ENCODE measurements at places on chromosomes 12 and 14. TPM values are rescaled to one million over a fixed set of nuclear protein-coding genes. Genes with fewer than 3 reads are reported as not detected.

GRCh38 chr12:12551115-12551514 is 11.5 kb downstream of the DUSP16 start:
- DNase-seq = no peak
- no peaks in the 10 kb centered on the region for H3K36me3 ChIP-seq
- no peak overlapping the region for H3K27ac ChIP-seq
- H3K27me3 ChIP-seq = no peaks in the 10 kb centered on the region
- H3K4me1 ChIP-seq = no peaks in the 10 kb centered on the region
- H3K4me3 ChIP-seq = no peak overlapping the region

- H3K4me3 ChIP-seq = no peak within 1 kb of the TSS
- DNase-seq = no peak
- H3K27ac ChIP-seq = peak within 1 kb of the TSS; percentile 30
- no peaks in the 10 kb centered on the region for H3K36me3 ChIP-seq
- H3K4me1 ChIP-seq = no peaks in the 10 kb centered on the region
Observed at GRCh38 chr12:116559162-116559935, at the start of gene MAP1LC3B2. TSS of gene MAP1LC3B2 (plus strand) at chr12:116559381. CDS start at chr12:116575943, 16,562 bp downstream.

DNA sequence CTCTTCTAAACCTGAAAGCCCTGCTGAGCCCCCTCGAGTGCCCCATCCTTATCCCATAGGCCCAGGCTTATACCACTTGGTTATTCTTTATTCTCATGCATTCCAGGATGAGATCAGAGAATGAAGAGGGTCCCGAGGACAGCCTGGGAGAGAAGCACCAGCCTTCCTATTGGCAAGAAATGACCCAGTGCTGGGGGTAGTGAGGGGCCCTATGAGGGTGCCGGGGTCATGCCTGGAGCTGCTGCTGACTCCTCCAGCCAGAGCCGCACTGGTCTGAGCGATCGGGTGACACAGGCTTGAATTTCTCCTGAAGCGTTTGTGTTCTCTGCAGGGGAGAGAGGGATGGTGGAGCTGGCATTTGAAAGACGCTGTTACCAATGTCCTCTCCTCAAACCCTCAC is 18.1 kb downstream of the MORN3 start:
- no peaks in the 10 kb centered on the region for H3K36me3 ChIP-seq
- DNase-seq = no peak
- H3K27ac ChIP-seq = no peak overlapping the region
- no peaks in the 10 kb centered on the region for H3K4me1 ChIP-seq
- no peaks in the 10 kb centered on the region for H3K27me3 ChIP-seq

DNA sequence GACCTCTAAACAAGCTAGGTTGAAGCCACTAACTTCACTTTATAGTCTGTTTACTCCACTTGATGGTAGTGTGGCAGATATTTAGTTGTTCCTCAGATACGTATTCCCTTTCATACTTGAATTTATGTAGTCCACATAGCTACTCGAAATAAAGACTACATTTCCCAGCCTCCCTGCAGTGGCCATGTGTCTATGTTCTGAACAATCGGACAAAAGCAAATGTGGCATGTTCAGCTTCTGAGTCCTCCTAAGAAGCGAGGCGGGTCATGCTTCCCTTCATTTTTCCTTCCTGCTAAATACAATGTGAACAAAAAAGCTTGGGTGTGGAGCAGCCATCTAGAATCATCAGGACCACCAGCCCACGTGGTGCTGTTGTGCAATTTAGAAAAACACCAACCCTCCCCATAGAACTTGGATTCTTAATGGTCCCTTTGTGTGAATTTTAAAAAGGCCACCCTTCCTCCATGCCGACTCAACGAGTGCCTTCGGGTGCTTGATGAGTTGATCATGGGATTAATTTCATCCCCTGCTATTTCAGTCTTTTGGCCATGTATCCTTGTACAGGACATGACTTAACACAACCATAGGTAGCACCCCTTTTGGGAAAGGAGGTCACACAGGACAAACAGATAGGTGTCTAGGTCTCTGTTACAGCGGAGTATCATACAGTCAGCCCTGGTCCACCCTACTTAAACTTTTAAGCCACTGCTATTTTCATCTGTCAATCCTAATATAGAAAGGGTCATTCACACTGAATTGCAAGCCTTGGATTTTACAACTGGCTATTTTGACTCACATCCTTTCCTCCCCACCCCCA is 60.7 kb downstream of the ZFC3H1 start:
- no peak for DNase-seq
- no peak overlapping the region for H3K27ac ChIP-seq
- H3K27me3 ChIP-seq = no peaks in the 10 kb centered on the region
- no peak overlapping the region for H3K4me3 ChIP-seq
- H3K4me1 ChIP-seq = no peaks in the 10 kb centered on the region

The DNAJC22 gene
- total RNA-seq = 4.5 TPM

DNA sequence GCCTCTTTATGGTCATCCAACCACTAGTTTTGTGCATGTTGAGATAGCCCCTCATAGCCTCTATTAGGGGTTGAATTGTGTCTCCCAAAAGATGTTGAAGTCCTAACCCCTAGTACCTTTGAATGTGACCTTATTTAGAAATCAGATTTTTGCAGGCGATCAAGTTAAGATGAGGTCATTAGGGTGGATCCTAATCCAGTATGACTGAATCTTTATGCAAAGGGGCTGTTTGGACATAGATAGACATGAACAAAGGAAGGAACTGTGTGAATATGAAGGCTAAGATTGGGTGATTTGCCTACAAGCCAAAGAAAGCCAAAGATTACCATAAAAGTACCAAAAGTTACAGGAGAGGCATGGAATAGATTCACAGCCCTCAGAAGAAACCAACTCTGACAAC is 209.6 kb downstream of the NUAK1 start:
- no peak for DNase-seq
- H3K36me3 ChIP-seq = no peaks in the 10 kb centered on the region
- H3K27me3 ChIP-seq = no peaks in the 10 kb centered on the region
- H3K4me1 ChIP-seq = no peaks in the 10 kb centered on the region
- no peak overlapping the region for H3K4me3 ChIP-seq

The PROX2 gene
- not detected for total RNA-seq

GRCh38 chr12:115377230-115377629 is 693.3 kb upstream of the TBX3 start:
- H3K27ac ChIP-seq = no peak overlapping the region
- H3K4me1 ChIP-seq = no peaks in the 10 kb centered on the region
- H3K36me3 ChIP-seq = no peaks in the 10 kb centered on the region
- no peak for DNase-seq
- no peaks in the 10 kb centered on the region for H3K27me3 ChIP-seq
- H3K4me3 ChIP-seq = no peak overlapping the region

DNA sequence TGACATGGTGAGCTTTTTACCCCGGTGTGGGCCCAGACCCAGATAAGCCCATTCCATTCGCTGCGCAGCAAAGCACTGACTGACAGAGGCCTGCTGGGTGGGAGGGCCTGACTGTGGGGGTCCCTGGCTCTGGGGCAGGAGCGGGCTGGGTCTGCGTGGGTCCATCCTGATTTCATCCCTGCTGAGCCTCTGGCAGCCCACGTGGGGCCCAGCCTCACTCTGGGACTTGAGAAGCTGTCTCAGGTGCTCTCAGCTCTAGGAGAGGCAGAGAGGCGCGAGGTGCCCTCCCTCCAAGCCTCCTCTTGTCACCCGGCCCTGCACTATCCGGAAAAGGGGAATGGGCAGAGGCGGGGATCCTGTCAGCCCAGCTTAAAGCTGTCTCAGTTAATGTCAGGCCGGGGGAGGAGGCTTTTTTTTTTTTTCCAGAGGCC is 927 bp downstream of the ABCB9 start:
- no peaks in the 10 kb centered on the region for H3K36me3 ChIP-seq
- no peaks in the 10 kb centered on the region for H3K27me3 ChIP-seq

DNA sequence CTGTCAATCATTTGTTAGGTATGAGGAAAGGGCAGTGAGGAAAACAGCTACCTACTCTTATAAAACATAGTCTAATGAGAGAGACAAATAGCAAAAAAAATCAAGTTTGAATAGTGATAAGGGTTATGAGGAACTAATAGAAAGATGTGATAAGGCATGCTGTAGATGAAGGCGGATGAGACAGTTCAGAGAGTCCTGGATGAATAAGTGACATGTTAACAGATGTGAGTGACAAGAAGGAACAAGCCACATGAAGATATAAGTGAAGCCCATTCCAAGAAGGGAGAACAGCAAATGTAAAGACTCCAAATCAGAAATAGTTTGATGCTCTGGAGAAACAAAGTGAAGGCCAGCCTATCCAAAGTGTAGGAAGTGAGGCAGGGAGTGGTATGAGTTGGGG is 154.1 kb upstream of the SYT10 start:
- H3K27ac ChIP-seq = no peak overlapping the region
- no peak for DNase-seq
- H3K4me1 ChIP-seq = no peaks in the 10 kb centered on the region
- no peaks in the 10 kb centered on the region for H3K36me3 ChIP-seq
- H3K27me3 ChIP-seq = no peaks in the 10 kb centered on the region

All from uterus (tissue), 4 donors.